ENCODE measurements at places on chromosomes 5 and 9. TPM values are rescaled to one million over a fixed set of nuclear protein-coding genes. Genes with fewer than 3 reads are reported as not detected.
A peak's percentile ranks its signal among the peaks of the same experiment; 100 is the strongest.

- no peak for DNase-seq
Observed at GRCh38 chr9:38434853-38435252, 10.6 kb upstream of the IGFBPL1 start.

The ANKRD18B gene
- not detected for total RNA-seq

- no peak for DNase-seq
Observed at GRCh38 chr9:127033061-127033460, 89.4 kb downstream of the ANGPTL2 start.

- peak; percentile 38 for DNase-seq
Observed at GRCh38 chr5:68028131-68028727, 187.3 kb upstream of the PIK3R1 start.

- no peak for DNase-seq
Observed at GRCh38 chr5:111004291-111004690, 67.2 kb upstream of the TSLP start.

The SLCO6A1 gene
- total RNA-seq, result under 0.01 TPM

The SMC5 gene
- total RNA-seq, result 39.3 TPM

The PHF24 gene
- not detected for total RNA-seq

The CHSY3 gene
- 9.9 TPM for total RNA-seq

The OTP gene
- total RNA-seq, result not detected

DNA sequence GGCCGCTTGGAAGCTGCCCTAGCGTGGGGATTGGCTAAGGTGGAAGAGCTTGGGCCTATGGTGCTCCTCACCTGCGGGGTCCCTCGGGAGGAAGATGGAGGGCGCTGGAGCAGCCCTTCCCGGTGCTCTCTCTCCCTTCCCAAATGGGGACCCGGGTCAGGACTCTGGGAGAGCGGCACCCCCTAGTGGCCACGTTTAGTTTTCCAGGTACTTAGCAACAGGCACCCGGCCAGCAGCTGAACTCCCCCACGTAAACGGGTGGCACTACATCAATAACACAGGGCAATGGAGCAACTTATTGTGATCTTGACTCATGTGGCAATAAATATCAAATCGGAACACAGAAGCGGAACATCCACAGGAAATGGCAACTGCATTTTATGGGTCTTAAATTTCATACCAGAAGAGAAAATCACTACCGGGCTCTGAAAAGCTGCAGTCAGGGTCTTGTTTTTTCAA, 316.6 kb downstream of the AGTPBP1 start:
- DNase-seq, result peak; percentile 9

- DNase-seq, result peak; percentile 32
Observed at GRCh38 chr9:2686911-2687310, 30.4 kb upstream of the KCNV2 start.

DNA sequence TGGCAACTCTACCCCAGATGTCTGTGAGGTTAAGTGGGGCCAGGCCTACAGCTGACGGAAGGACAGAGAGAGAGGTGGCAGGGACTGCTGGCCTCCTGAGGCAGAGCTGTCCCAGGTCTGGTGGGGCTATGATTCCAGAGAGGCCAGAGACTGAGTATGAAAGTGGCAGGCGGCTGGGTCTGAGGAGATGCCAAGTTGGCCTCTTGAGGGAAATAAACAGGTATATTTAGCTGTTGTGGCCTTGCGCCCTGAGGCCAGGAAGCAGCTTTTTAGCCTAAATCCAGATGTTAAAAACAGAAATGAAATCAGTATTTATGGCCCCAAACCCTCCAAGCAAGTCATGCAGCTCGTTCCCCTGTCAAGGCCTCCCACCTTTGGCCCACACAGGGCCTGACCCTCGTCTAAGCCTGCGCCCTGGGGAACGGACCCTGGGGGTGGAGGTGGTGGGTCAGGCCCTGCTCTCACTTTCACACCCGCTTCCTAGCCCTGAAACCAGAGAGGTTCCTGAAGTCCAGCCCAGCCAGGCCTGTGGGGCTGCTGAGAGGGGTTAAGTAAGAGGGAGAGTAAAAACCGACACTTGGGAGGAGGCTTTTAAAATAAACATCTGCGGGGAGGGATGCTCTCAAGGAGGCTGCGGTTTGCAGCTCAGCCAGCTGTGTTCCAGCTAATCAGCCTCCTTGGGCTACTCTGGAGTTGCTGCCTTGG, 18.7 kb downstream of the PCDHGC5 start:
- peak; percentile 98 for DNase-seq

DNA sequence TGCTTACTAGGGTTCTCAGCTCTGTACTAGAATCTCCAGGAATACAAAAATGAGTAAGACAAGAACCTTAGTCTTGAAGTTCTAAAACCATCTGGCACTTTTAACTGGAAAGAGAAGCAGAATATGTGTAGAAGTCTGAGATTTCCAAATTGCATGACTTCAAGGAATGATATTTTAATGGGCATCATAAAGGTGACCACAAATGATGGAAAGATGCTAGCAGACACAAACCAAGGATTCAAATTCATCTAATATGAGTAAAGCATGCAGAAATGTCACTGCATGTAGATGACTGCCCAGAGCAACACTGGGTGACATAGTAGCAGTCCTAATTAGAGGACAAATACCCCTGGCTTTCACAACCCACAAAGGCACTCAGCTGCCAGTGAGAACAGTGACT, 117.2 kb downstream of the RPS23 start:
- no peak for DNase-seq

- peak; percentile 68 for DNase-seq
Observed at GRCh38 chr5:16690243-16690852, 73.6 kb upstream of the RETREG1 start.

DNA sequence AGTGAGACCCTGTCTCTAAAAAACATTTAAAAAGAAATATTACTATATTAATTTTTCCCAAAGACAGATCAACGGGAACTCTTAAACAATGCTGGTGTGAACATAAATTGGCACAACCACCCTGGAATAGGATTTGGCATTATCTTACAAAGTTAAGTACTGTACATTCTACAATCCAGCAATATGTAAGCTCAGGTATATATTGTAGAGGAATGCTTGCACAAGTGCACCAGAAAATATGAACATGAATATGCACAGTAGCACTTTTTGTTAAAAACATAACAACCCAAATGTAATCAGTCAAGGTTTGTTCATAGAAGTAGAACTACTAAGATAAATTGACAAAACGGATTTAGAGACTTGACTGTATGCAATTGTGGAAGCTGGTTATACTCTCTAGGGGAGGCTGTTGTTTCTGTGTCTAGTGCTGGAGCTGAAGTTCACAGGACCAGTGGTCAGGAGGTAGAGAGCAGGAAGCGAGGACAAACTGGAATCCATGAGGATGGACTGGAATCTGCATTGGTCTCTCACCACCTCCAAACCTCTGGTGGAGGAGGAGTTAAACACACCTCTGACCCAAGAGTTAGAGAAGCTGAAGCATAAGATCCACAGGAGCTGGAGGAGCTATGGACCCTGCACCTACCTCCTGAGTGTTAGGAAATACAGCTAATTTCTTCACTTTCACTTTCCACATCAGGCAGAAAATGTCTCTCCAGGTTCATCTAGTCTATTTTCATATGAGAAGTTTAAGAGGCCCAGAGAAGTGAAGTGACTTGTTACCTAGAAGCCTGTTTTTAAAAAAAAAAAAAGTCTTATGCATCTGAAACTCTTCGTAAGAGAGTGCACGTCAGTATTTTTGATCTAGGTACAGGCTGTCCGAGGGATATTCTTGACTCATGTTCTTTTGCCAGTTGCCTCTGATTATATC, 20.3 kb upstream of the RIC1 start:
- DNase-seq, result peak; percentile 34

DNA sequence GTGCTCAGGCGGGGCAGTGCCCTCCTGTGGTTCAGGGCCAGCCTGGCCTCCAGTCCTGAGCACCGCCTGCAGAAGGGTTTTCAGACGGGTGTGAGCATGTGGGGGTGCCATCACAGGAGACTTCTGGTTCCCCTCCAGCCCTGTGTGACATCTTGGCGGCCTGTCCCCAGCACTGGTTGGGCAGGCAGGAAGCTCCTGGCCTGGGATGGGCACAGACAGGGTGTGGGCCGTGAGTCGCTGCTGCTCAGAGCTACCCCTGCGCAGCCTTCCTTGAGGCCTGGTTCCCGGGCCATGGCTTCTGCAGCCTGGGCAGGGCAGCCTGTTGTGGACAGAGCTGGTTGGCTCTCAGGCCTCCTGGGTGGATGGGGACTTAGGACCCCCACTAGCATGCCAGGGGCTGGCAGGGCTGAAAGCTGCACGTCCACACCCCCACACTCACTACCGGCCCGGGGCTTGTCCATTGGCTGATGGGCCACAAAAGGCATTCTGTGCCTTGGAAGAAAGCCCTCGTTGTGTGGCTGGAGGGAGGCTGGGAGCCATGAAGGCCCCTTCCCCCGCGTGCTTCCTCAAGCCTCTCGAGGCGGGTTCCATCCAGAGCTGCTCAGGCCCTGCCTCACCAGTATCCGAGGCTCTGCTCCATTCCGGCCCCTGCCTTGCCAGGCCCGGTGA, 58.7 kb downstream of the RXRA start:
- no peak for DNase-seq

The SPATA24 gene
- 5.2 TPM for total RNA-seq

DNA sequence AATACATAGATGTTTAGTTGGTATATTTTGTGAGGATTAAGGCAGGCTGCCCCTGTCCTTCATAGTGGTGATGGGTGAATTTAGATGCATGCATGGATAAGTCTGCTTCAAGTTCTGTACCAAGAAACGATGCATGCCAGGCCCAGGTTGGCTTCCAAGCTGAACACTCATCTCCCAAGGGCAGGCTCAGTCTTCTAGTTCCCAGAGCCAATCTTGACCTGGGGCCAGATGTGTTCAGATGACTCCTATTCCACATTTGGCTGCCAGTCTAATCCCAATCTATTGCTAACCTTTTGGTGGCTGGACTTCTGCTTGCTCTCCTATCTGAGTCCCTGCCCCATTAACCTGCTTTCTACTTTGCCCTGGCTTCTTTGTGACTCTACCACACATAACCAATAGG, 18.5 kb upstream of the SNAPC3 start:
- no peak for DNase-seq

The MARVELD2 gene
- 2.3 TPM for total RNA-seq

DNA sequence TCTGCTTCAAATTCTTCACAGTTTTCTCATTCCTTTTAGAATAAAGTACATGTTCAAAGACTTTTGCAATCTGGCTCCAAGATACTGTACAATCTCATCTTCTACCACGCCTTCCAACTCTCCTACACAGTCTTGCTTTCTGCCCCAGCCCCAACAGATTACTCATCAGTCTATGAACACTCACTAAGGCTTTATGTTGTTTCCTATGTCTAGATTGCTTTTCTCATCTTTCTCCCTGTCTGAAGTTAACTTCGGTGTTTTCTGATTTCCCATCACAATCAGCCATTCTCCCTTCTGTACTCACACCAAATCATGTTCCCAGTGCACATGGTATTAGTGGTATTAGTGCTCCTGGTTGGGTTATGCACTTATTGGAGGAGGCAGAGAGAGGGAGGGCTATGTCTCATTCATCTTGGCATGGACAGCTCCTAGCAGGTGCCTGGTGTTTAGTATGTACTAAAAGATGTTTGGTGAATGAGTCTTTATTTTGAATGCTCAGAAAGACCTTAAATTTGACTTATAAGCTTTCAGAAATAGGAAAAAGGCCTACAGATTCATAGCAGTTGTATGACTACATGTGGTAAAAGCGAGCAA, 44.0 kb upstream of the ZNF608 start:
- peak; percentile 43 for DNase-seq

DNA sequence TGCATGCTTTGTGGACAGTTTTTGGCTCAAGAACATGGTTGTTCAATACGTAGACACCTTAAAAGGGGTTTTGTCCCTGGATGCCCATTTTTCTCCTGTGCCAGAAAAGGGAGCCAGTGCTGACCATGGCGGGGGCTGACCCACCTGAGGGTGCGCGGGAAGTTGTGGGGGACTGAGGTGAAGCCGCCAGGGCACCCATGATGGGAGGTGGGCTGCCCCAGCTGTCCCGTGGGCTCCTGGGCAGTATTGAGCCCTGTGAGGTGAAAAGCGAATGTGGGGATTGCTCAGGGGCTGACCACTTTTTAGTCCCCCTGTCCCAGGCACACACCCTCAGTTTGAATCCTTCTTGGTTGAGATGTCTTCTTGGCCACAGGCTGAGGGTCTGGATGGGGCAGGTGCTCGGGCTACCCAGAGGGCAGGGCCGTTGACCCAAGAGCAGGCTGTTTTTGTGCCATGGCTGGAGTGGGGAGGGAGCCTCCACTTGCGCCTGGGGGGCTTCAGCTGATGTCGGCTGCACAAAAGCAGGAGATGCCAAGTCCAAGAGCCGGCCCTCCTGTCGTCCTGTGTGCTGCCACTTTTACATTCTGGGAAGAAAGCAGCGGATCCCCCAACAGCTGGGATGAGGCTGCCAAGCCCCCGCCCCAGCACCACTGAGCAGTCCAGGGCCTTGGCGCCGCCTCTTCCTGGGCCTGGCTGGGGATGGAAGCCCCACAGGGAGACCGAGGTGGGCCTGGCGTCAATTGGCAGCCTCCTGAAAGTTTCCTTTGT, 120.1 kb downstream of the WNK2 start:
- no peak for DNase-seq

- peak; percentile 80 for DNase-seq
Observed at GRCh38 chr5:132386644-132387286, 17.3 kb downstream of the SLC22A5 start.

The LCP2 gene
- not detected for total RNA-seq

- no peak for DNase-seq
Observed at GRCh38 chr5:82265047-82265446, 13.1 kb downstream of the RPS23 start.

DNA sequence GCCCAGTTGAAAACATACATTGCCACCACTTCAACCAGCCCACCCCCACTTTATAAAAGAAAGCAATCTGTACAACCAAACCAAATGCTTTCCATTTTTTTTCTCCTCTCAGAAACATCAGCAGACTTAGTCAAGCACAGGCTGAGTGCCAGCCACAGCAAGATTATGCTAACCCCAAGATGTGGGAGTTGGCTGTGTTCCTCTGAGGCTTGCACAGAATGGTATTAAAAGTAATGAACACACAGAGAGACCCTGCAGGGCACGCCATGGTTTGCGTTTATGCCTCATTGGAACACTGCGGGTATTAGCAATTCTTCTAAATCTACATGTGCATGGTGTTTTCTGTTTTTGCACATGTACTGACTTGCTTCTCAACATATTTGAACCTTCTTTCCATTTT, 419.9 kb upstream of the GRAMD2B start:
- peak; percentile 71 for DNase-seq

The SHISAL2B gene
- total RNA-seq, result not detected

- DNase-seq, result no peak
Observed at GRCh38 chr9:129732946-129733631, 19.8 kb downstream of the PTGES start.

The BSPRY gene
- total RNA-seq, result not detected

DNA sequence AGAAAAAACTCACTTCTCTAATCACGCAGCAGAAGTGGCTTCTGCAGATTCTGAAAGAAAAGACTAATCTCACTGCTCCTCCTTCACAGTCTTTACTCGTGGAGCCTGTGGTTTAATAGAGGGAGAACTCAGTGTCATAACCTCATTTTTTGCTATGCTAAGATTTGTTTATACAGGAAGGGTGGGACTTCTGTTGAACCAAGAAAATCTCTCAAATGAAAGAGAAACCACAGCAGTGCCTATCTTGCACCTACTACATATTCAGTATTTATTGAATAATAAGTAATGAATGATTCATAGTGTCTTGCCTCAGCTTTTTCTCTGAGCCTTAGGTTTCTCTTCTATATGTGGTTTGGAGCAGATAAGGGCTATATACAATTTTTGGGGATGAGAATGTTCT, 136.1 kb upstream of the DMAC1 start:
- DNase-seq, result no peak

The CCDC69 gene
- total RNA-seq, result 3.2 TPM

- no peak for DNase-seq
Observed at GRCh38 chr5:177555228-177555627, 865 bp upstream of the FAM193B start.

All from fibroblast of villous mesenchyme (primary cell).